Body of pancreas (tissue), 4 donors: ENCODE measurements at places on chromosomes 16 and 17.
A peak's percentile ranks its signal among the peaks of the same experiment; 100 is the strongest.

DNA sequence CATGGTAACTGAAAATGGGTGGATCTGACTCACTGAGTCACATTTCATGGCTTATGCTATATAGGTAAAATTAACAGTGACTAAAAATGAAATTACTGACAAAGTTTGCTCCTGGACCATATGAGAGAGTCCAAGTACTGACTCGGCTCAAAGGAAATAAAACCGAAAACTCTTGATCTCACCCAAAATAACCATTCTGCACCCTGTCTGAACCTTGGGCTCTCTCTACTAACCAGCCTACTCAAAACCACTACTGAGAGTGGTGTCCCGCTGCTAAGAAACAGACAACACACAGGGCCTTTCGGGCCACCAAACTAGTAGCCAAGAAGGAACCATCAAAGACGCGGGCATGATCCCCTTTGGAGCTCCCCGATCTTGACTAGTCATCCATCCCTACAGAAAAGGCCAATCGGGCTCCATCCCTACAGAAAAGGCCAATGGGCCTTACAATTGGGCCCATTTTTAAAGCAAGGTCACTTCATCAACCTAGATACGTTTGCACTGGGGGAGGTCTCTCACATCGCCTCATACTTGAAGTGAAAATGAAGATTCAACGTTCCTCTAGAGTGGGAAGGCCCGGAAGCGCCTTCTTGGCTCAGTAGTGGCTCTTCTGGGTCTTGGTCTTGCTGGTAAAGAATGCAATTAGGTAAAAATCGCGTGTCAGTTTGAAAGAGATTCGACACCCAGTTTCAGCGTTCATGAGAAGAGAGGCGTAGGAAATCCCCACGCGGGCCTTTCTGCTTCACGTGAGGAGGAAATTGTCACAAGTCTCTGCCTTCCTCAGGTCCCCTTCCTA is 720 bp upstream of the ZPBP2 start:
- DNase-seq = no peak

- DNase-seq = no peak
Measured at GRCh38 chr17:37648555-37648954, 5.3 kb upstream of the DDX52 start.

DNA sequence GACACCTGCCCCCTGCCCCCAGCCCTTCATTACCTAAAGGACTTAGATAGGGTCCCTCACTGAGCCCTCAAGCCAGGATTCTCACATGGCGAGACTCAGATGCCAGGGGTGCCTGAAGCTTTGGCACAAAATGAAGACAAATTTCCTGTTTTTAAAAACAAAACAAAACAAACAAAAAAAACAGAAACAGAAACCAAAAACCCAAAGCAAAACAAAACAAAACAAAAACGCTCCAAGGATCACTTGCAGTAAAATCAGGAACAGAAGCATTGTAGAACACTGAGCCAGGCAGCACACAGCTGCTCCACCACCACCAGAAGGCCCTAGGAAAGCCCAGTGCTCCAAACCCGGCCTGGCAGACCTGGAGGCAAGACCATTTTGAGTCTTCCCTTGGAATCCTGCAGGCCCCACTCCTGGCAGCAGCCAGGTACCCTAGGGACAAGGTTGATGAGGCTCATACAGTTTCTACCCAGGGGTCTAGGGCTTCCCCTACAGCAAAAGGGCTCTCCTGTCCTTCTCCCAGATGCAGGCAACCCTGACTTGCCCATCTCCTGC is 20.8 kb downstream of the MYO18A start:
- no peak for DNase-seq

DNA sequence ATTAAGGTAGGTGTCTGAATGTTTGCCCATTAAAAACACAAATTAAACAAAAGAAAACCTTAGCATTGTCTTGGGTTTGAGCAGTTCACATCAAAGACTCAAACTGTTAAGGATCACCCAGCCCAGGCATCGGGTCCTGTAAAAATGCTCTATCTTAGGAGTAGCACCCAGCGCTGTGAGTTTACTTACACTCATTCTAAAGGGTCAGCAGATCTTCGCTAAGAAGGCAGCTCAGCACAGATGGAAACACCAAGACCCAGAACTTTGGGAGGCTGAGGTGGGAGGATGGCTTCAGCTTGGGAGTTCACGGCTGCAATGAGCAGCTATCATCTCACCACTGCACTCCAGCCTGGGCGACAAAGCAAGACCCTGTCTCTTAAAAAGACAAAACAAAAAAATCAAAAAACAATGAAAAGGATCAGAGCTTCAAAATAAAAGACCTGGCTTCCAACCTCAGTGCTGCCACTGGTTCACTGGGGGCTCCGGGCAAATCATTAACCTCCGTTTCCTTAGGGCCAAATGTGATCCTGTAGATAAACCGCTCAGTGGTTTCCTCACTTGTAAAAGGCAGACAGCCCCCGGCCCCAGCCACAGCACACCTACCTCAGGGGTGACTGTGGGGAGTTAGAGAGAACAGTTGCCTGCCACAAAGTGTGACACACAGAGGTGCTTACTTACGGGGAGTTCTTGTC is 11.1 kb downstream of the COG1 start:
- no peak for DNase-seq

DNA sequence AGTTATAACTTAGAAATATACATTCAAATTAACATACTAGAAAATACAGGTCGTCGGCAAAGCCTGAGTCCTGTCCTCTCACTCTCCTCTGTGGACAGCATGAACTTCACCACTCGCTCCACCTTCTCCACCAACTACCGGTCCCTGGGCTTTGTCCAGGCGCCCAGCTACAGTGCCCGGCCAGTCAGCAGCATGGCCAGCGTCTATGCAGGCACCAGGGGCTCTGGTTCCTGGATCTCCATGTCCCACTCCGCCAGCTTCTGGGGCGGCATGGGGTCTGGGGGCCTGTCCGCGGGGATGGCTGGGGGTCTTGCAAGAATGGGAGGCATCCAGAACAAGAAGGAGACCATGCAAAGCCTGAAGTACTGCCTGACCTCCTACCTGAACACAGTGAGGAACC is 319.4 kb downstream of the ZFHX3 start:
- no peak for DNase-seq

DNA sequence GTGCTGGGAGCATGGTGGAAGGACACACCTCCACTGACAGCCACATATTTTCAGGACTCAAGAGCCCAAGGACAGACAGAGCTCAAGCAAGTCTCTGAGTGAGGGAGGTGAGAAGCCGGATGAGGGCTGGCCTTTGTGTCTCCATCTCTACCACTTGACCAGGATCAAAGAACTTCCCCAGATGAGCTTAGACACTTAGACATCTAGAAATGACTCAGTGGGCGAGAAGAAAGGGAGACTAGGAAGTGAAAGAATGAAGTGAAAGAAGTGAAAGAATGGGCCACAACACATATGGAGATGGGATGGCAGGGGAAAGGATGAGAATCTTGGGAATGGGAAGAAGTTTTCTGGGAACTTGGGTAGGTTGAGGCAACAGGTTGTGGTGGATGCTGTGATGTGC is 274.9 kb upstream of the CCL2 start:
- DNase-seq = no peak

DNA sequence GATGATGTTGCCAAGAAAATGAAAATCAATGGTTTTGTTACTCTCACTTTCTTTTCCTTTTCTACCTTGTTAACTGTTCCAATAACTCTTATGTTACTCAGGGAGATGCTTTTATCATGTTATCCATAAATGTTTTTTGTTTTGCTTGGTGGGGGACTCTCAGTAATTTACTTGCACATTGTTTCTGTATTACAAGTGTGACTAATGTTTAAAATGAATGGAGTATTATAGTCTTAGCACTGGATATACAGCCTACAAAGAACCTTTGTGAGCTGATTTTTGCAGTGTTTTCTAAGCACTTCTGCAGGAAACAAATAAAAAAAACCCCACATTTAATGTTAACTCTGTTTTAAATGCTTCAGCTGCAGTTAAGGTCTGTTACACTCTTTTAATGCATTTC is 12.1 kb downstream of the VMP1 start:
- DNase-seq = no peak

- no peak for DNase-seq
Measured at GRCh38 chr16:63363738-63364137, 1327.5 kb upstream of the CDH8 start.

DNA sequence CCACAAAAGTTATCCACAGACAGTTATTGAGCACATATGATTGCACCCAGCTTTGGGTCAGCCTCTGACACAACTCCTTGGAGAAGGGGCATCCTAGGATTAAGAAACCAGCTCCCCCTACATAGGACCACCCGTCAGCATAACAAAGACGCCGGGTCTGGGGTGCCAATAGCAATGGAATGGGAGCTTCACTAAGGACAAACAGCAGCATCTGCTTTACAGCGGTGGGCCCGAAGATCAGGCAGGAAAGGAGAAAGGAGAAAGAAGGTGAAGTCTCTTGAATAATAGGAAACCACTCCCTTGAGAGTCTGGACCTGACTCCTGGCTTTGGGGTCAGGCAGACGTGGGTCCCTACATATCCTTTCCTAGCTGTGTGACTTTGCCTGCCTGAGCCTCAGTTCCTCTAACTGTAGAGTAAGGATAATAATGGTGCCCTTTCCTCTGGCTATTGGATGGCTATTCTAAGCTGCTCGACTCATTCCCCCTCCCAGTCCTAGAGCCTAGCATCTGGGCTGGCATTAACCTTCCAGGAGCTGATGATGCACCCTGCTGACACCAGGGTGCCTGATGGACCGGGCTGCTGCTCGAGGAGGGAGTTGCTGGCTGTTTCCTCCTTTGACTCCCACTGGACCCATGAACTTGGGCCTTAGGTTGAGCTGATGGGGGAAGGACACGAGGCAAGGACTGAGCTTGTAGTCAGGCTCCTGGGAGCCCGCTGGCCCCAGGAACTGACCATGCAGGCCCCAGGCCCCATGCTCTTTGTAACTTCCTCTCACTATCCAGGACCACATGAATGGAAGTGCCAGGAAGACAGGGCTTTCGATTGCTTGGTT is 94.2 kb downstream of the C16orf78 start:
- DNase-seq = no peak

GRCh38 chr17:14833201-14833785 is 431.8 kb downstream of the PMP22 start:
- DNase-seq = no peak

DNA sequence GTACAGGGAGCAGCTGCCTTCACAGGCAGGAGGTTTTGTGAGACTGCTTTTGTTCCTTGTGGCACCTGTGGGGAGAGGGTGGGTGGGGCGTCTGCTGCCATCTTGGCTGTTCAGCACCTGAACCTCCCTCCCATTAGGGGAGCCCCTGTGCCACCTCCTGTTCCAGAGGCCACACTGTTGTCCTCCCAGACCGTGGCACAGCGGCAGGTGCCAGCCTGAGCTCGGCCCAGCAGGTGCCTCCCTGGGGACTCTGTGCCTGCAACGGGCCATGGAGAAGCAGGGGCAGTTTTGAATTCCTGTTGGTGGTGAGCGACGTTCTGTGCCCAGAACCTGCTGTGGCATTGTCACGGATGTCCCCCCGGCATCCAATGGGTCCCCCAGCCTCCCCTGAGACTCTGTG is 9.9 kb downstream of the LGALS3BP start:
- DNase-seq = no peak

DNA sequence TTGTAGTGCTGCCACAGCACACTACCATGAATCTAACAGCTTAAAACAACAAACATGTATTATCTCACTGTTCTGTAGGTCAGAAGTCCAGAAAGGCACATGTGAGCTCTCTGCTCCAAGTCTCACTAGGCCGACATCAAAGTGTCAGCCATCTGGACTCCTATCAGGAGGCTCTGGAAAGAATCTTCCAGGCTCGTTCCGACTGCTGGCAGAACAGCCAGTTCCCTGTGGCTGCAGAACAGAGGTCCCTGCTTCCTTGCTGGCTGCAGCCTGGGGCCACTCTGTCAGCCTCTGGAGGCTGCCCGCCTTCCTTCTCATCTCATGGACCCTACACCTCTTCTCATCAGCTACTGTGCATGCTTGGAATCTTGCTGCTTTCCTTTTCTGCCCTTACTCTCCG is 168.9 kb downstream of the CBLN1 start:
- peak; percentile 17 for DNase-seq

DNA sequence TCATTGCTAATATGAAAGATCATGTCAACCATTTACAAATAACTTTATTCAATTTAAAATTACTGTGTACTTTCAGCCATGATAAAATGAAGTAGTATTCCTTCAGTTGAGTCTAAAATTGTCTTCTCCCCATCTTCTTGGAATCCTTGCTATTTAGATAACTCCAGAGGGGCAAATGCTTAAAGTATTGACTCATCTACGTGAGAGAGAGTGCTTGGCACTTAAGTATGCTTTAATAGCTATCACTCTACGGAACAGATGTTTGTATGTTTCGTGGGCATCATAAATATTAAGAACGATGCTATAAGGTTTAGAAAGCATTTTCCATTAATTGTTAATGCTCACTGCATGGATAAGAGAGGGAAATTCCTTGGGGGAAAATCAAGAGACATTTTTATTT is 69.3 kb upstream of the MED13 start:
- no peak for DNase-seq

DNA sequence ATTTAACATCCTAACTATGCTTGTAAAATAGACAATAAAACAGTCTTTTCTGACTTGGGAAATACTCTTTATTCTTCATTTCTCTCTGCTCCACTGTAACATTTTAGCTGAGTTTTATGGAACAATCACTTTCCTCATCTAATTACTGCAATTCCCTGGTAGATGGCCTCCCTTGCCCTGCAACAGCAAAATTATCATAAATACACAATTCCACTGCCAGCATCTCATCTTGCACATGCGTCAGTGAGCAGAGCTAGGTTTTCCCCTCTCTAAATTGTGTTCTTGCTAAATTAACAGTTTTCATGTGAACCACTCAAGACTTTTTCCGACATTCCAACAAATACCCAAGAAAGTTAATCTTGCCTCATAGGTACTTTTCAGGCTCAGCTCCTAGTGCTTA is 920.9 kb upstream of the GOT2 start:
- DNase-seq = no peak
